ENCODE measurements at places on chromosomes 13 and 19. TPM values are rescaled to one million over a fixed set of nuclear protein-coding genes. Genes with fewer than 3 reads are reported as not detected.
A peak's percentile ranks its signal among the peaks of the same experiment; 100 is the strongest.

- peak; percentile 1 for DNase-seq
Observed at GRCh38 chr13:72952529-72953141, 106.2 kb upstream of the KLF5 start.

DNA sequence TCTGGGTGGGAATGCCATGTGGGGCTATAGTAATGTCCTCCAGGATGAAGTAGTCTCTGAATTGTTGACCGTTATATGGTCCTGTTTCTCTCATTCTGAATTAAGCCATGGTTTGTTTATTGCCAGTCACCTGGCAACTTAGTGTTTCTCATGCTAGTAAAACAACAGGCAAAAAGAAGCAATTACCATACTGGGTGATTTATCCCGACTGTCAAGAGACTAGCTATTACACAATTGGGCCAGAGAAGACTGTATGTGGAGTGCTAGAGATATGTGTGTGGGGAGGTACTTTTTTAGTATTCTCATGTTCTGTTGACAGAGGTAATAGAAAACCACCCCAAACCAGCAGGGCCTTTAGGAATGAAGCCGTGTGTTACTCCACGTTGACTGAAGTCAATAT lies 258.2 kb downstream of the TDRD3 start:
- DNase-seq: no peak

GRCh38 chr13:74683411-74683810 lies 549.2 kb upstream of the KLF12 start:
- DNase-seq: no peak

GRCh38 chr13:52894413-52894812 lies 46.0 kb upstream of the PCDH8 start:
- DNase-seq: no peak

GRCh38 chr13:79522583-79522982 lies 41.6 kb downstream of the NDFIP2 start:
- DNase-seq: no peak

DNA sequence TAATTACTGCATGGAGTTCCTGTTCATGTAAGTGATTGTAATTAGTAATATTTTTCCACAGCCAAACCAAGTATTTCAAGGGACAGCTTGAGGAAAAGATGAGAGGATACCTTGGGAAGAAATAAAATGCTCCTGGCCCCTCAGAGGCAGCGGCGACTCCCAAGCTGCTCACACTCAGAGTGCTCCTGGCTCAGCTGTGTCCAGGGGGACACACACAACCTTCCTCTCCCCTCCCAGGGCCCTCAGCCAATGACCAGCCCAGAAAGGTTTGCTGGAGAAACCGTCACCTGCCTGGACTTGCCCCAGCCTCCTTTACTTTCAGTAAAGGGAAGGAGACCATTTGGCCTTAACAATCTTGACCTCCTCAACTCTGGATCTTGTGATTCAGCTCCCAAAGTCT lies 51.1 kb downstream of the CRYL1 start:
- no peak for DNase-seq

DNA sequence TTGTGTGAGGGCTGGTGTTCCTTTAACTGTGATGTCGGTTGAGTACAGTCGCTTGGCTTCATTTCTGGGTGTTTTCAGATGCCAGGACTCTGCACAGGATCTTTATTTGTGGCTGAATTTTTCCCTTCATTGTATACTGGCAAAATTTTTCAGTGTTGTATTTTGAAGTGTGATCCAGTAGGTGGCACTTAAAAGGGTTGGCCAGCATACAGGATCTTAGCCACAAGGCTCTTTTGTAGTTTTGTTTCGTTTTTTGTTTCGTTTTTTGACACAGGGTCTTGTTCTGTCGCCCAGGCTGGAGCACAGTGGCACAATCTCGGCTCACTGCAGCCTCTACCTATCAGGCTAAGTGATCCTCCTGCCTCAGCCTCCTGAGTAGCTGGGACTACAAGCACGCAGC lies 8.7 kb downstream of the FCAR start:
- no peak for DNase-seq

DNA sequence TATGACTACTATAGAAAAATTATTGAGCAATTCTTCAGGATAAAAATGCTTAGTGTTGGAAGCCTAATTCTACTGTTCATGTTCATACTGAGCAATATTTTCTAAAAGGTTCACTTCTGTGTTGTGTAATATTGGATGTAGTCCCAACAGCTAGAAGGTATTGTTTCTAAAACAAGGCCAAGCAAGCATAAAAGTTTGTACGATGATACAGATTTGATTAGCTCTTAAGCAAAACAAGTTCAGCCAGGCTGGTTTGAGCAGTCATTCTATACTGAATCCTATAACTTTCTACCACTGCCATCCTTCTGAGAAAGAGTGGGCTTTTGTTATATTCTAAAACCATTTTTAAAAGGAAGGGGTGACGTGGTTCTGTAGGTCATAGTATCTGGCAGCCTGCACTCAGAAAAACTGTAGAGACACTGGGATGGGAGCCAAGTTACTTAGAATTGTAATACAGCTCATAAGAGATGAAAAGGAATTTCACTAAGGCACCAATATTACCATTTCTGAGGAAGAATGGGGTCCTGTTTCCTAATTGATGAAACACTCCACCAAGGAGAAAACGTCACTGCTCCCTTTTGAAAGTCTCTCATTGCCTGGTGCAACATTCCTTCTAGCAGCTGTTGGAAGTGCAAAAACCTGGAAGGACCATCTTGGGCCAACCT lies 275.0 kb upstream of the DACH1 start:
- DNase-seq: no peak

- no peak for DNase-seq
Observed at GRCh38 chr13:65768545-65768944, 1461.6 kb downstream of the PCDH9 start.

- DNase-seq: no peak
Observed at GRCh38 chr19:5103061-5103701, 134.3 kb downstream of the KDM4B start.

GRCh38 chr13:23518231-23518630 lies 52.0 kb upstream of the TNFRSF19 start:
- no peak for DNase-seq

DNA sequence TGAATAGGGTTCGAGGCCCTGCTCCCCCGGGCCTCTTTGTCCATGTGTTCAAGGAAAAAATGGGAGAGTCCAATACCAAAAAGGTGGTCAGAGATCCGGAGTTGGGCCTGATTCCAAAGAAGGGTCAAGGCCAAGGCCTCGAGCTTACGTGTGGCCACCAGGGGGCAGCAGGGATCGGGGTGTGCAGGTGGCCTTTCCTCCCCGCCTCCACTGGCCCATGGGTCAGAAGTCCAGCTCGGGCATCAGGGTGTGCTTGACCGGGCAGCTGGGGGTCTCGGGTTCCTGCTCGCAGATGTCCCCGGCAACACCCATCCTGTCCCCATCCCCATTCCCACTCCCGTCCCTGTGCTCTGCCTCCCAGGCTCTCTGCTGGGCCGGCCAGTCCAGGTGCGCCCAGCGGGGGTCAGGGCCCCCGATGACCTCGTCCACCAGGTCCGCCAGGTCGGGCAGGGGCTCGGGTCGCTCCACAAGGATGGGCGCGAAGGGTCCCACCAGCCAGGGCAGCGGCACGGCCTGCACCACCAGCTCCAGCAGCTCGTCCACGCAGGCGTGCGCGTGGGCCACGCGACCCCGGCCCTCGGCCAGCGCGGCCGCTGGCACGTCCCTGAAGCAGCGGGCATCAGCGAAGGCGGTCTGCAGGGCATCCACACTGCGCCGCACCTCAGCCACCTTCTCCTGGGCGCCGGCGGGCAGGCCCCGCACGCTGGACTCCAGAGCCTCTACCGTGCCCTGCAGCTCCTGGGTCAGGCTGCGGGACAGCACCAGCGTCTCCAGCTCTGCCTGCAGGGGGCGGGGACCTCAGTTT lies 5.2 kb upstream of the PLIN4 start:
- DNase-seq: no peak

GRCh38 chr19:39740395-39740794 lies 2.6 kb upstream of the CLC start:
- no peak for DNase-seq

Gene SELENOW
- total RNA-seq: 265 TPM

Gene OR7D2
- total RNA-seq: under 0.01 TPM

Gene ZNF567
- total RNA-seq: 2.9 TPM
